ENCODE measurements at places on chromosomes 2 and 18.

DNA sequence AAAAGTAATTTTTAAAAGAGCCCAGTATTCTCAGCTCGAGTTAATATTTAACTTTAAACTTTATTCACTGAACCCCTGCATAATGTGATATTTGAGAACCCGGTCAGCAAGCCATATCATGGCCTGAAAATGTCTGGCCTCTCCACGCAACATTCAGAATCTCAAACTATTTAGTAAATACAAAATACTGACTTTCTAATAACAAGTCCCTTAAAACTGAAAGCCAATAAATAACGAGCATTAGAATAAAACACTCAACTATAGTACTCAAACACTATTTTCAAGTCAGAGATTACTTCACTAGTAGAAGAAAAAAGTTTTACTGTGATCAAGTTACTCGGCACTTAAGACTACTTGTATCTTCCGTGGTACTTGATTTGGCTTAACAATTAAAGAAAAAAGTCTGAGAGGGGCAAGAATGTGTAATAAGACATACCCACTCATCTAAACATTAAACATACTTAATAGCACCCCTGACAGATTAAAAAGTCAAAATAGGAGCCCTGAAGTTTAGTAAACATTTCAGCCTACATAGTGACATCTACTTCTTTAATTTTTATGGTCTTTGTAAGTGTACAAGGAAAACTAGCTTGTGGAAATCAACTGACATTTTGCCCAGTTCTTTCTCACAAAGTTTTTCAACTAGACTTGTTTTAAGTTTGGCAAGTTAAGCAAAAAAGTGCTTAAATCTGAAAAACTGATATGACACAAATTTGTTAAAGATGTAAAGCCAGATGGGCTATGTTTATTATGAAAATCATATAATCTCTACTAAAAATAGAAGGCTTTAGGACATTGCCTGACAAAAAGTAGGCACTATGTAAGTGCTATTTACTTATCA, 38.2 kb downstream of the RTN4 start:
- DNase-seq = no peak

GRCh38 chr2:189569295-189569910, 11.2 kb downstream of the SLC40A1 start:
- no peak for DNase-seq

GRCh38 chr2:216195565-216196029, 86.4 kb downstream of the XRCC5 start:
- DNase-seq = no peak

DNA sequence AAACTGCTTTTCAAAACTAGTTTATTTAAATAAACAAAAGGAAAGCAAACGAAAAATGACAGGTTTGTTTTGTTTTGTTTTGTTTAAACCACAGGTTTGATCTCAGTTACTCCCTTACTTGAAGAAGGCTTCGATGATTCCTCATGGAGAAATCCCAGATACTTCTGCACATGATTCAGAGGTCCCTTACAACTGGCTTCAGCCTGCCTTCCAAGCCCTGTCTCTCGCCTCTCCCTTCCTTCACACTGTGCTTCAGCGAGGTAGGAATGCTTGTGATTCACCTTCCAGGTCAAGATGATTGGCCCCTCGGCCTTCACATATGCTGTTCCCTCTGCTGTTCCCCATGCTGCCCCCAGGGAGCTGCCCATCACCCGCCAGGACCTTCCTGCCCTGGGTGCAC, 104.1 kb upstream of the ITGA6 start:
- no peak for DNase-seq

- no peak for DNase-seq
Measured at GRCh38 chr18:12884406-12885323, 628 bp upstream of the PTPN2 start.

- DNase-seq = no peak
Measured at GRCh38 chr2:14535156-14535555, 97.4 kb upstream of the LRATD1 start.

GRCh38 chr18:40375837-40376236, 1579.2 kb upstream of the PIK3C3 start:
- DNase-seq = no peak

DNA sequence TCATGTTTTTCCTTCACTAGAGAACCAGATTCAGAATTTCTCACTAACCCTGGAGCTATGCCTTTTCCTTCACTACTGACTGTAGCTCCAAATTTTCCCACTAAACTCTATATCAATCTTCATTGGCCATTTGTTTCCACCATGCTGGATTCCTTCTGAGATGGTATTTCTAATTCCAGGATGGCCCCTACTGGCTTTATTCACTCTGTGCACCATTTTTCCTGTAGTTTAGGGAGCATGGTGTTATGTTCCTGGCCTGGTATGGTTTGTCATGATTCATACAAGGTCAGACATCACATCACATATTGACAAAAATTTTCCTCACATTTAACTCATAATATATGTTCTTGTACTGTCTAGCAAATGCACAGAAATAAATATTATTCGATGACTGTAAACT, 229.2 kb upstream of the TFPI start:
- DNase-seq = no peak

DNA sequence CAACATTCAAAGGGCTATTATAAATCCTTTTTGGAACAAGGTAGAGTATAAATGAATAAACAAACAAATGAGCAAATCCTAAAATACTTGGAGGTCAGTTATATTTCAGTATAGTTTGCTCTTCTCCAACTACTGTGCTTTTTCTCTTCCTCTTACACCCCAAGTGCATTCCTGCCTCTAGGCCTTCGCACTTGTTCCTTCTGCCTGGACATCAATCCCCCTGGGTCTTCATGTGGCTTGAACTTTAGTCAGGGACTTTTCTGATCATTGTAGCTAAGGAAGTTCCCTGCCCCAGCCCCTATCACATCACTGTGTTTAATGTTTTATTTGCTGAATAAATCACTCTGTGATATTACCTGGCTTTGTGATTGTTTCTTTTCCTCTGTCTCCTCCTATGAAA, 418.2 kb upstream of the HNRNPA3 start:
- no peak for DNase-seq

GRCh38 chr2:152071092-152071491, 27.8 kb downstream of the CACNB4 start:
- DNase-seq = no peak

DNA sequence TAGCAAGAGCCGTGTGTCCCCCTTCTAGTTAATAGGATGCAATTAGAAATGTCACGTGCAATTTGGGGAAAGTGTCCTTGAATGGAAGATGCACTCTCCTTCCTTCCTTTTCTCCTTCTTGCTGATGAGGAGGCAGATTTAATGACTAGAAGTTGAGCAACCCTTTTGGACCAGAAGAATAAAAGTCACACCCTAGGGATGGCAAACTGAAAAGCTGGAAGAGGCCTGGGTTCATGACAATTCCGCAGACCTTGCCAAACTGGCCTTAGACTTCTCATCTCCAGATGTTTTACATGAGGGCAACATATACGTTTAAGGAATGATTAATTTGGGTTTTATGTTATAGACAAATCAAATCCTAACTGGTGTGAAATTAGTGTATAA, 38.6 kb upstream of the NCOA1 start:
- no peak for DNase-seq

Data from T-helper 22 cell (primary cell).